Activated CD4-positive, alpha-beta T cell treated with anti-CD3 and anti-CD28 coated beads, Interleukin-2, amount 50 U/mL, for 48 hours (primary cell): ENCODE measurements at places on chromosomes 7 and 10.

DNA sequence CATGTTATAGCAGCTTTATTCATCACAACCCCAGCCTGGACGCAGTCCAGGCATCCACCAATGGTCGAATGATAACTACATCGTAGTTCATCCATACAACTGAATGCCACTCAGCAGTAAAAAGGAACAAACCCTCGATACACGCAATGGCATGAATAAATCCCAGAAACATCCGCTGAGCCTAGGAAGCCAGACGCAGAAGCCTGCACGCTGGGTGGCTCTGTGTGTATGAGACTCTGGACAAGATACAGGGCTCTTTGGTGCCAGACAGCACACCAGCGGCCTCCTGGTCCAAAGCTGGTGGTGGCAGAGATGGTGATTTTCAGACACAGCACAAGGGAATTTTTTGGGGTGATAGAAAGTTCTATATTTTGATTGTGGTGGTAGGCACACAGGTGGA is 10.0 kb upstream of the CRYGN start:
- DNase-seq: no peak

- DNase-seq: no peak
These were observed 16.5 kb downstream of the C1QL3 start for GRCh38 chr10:16505161-16505560.

GRCh38 chr7:93622036-93623033 is 47.8 kb upstream of the CALCR start:
- no peak for DNase-seq

DNA sequence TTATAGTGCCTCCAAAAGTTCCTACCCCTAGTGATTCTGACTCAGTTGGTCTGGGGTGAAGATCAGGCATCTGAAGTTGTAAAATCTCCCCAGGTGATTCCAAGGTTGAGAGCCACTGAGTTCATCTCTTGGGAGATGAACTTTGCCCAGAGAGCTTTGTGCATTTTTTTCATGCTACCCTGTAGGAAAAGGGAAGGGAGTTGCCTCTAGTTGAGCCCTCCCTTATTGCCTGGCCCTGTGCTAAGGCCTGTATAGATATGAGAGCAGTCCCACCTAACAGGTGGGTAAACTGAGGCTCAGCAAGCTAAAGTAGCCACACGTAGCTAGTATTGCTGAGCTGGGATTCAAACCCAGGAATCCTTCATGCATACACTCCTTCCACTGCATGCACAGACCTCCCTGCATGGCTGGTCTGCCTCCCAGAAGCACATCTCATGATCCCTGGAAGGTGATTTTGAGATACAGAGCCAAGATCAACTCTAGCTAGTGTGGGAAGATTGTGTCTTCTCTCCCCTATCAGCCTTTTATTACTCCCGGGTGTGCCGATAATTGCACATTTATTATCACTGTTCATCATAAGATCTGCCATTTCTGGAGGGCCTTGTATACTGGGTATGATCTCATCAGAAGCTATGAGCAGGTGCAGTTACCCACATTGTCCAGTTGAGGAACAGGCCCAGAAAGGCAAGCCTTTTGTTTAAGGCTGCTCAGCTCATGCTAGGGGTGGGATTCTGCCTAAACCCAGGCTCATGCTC is 47.0 kb downstream of the TBATA start:
- DNase-seq: no peak

DNA sequence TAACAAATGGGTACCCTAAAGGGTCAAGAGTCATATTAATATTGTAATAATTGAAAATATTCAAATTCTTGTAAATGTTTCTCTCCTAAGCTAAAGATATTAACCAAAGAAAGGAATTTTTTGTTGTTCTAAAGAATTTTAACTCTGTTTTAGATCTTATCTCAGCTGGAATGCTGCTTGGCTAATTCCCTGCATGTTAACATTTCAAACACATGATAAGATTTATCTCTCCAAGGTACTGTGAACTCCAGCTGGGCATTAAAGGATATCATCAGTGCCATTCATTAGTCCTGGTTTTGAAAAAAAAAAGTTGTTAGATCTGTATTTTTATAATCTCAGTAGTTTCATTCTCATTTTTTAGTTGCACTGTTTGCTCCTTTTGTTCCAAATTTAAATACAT is 76.9 kb downstream of the MAPK8 start:
- DNase-seq: no peak

DNA sequence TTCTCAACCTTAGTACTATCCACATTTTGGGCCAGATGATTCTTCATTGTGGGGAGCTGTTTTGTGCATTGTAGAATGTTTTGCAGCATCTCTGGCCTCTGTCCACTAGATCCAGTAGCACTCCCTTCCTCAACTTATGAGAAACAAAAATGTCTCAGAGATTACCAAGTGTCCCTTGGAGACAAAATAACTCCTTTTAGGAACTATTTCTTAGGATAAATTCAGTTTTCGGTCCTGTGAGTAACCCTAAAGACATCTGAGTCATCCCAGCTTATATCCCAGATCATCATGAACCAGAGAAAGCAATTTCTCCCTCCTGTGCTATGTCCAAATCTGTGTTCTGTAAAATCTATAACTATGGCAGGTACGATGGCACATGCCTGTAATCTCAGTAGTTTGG is 266.6 kb upstream of the PHYHIPL start:
- DNase-seq: no peak

- no peak for DNase-seq
These were observed 408.4 kb downstream of the SUGCT start for GRCh38 chr7:40542982-40543741.

DNA sequence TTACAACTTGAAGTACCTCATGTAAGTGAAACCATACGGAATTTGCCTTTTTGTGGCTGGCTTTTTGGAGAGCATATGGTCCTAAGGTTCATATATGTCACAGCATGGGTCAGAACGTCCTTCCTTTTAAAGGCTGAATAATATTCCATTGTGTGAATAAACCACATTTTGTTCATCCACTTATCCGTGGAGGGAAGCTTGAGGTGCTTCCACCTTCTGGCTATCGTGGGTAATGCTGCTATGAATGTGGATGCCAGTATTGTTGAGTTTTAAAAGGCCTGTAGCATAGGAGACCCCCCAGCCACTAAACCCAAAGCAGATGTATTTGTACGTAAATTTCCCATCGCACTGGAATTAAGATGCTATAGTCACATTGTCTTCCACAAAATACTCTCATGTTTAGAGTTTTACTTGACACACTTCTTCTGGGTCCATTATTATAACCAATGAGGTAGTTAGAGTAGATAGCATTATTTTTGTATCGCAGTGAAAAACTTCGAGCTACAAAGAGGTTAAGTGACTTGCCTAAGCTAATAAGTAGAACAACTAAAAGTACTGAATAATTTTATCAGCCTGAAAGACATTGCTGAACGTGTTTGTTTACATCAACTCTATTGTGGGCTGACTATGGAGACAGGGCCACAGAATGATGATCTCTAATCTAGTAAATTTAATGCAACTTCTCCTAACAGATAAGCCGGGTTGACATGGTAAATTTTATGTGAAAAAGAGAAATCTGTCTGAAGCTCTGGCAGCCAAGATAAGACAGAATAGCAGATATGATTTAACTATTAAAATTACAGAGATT is 183.0 kb upstream of the CTBP2 start:
- no peak for DNase-seq
